ENCODE measurements at places on chromosomes 4 and X.
A peak's percentile ranks its signal among the peaks of the same experiment; 100 is the strongest.

DNA sequence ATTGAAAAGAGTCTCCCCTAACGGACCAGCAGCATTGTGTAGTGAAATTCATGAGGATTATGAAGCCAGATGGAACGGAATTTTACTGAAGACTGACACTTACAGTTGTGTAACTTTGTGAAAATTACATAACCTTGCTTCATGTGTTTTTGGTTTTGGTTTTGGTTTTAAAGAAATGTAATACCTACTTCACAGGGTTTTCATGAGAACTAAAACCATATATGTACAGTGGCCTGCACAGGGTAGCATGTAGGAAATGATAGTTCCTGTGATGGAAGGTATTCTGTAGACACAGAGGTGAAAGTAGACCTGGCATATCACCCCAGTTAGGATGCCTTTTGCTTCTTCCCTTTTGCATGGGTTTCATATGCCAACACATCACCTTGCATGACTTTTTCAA, 247.0 kb downstream of the BANK1 start:
- DNase-seq, result no peak

- no peak for DNase-seq
Measured at GRCh38 chr4:54741202-54741601, 83.4 kb downstream of the KIT start.

- no peak for DNase-seq
Measured at GRCh38 chr4:54371173-54371572, 142.1 kb downstream of the PDGFRA start.

GRCh38 chr4:168541266-168541953, 44.6 kb downstream of the PALLD start:
- no peak for DNase-seq

GRCh38 chr4:10007793-10008608, 13.3 kb downstream of the SLC2A9 start:
- DNase-seq, result no peak

DNA sequence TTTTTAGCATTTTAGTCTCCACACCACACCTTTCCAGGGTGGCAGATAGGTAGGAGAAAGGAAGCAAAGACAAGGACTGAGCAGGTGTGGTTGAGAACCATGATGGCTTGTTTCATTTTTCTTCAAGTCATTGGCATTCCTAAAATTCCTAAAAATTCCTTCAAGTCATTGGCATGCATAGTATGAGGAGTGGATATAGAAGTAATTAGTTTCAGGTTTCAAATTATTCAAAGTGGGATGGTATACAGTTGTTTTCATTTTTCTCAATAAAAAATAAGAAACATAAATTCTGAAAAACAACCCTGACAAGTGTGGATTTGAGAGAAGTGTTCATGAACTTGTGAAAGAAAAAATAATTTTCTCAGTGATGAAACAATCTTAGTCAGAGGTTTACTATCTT, 22.3 kb upstream of the HERC3 start:
- DNase-seq, result no peak

- DNase-seq, result no peak
Measured at GRCh38 chr4:107219681-107220080, 183.6 kb upstream of the DKK2 start.

GRCh38 chr4:165654556-165654955, 218.5 kb upstream of the TLL1 start:
- DNase-seq, result no peak

DNA sequence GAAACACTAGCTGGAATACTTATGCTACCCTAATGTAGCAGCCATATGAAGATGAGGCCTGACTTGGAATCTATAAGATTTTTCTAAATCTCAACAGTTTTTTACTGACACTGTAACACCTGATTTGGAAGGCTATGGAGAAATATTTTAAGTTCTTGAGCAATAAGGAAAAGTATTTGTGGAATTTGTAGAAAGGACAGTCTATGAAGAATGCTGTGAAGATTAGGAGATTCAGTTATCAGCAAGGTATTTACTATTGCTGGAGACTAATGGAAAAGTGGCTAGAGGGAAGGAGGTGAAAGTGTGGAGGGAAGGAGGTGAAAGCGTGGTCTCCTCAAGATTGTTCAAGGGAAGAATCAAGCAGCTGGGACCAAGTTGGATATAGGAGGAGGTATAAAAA, 190.0 kb upstream of the EMCN start:
- no peak for DNase-seq

DNA sequence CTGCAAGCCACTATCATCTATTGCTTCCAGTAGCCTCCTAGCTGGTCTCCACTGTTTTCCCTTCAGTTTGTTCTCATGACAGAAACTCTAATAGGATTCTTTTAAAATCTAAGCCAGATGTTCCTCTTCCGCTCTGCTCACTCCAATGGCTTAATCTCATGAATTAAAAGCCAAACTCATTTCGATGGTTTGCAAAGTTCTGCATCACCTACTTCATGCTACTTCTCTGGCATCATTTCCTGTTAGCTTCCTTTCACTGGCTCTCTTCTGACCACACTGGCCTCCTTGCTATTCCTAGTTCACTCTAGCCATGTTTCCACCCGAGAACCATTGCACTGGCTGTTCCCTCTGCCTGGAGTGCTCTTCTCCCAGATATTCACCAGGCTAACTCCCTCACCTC, 102.0 kb upstream of the LSM6 start:
- no peak for DNase-seq

GRCh38 chr4:55865228-55865806, 11.9 kb downstream of the EXOC1 start:
- DNase-seq, result no peak

GRCh38 chr4:1049591-1049905, 38.1 kb downstream of the FGFRL1 start:
- no peak for DNase-seq

DNA sequence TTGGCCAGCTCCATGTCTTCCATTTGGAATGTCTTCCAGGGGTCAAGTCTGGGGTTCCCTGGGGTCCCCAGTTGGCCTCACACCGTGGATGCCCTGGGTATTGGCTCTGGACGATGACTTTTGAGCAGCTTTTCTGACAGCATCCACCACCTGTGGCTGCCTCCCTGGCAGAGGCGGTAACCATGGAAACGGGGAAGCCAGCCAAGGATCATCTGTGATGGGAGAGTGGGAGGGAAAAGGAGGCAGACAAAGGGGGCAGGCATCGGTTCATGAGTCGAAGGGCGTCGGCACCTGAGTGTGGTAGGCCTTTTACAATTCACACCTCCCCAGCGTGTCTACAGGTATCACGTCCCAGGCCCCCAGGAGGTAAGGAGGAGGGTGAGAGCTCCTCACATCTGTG, 152.2 kb downstream of the ASMT start:
- no peak for DNase-seq

DNA sequence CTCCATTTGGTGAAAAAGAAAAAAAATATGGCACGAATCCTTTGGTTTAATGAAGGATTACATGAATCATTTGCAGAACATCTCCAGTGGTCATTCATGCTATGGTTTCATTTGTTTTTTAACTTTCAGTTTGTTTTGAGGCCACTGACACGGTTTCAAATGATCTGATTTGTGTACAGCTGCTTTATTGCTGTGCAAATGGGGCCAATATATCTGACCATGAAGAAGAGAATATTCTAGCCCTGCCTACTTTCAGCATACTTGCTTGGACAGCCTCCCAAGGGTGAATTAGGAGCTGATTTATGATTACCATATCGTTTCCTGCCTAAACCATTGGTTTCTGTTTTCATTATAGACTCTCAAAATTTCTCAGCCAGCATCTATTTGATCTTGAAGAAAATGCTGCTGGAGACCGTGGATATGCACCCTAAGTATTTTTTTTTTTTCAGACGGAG, 30.7 kb downstream of the SPARCL1 start:
- DNase-seq, result no peak

- no peak for DNase-seq
Measured at GRCh38 chr4:98421111-98421510, 159.9 kb downstream of the RAP1GDS1 start.

GRCh38 chr4:54256491-54257486, 27.7 kb downstream of the PDGFRA start:
- no peak for DNase-seq

DNA sequence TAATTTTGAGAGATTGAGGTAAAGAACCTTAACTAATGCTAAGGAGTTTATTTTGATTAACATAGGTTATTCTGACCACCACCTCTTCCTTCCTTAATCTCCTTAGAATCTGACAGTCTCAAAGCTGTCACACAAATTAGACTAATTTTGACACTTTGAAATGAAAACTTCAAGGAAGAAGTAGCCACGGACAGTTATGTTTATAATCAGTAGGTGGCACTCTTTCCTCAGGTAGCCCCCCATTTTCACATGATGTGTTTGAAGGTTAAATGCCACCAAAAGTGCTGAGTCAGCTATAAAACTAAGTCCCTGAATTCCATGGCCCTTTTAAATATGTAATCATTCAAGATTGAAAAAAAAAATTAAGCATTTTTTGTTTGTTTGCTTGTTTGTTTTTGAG, 22.4 kb downstream of the TMEM33 start:
- no peak for DNase-seq

- peak; percentile 39 for DNase-seq
Measured at GRCh38 chrX:276581-277201, 4.5 kb upstream of the PLCXD1 start.

GRCh38 chr4:181661923-181662322, 581.3 kb upstream of the TENM3 start:
- DNase-seq, result no peak

- no peak for DNase-seq
Measured at GRCh38 chr4:176896211-176896610, 103.5 kb upstream of the VEGFC start.

DNA sequence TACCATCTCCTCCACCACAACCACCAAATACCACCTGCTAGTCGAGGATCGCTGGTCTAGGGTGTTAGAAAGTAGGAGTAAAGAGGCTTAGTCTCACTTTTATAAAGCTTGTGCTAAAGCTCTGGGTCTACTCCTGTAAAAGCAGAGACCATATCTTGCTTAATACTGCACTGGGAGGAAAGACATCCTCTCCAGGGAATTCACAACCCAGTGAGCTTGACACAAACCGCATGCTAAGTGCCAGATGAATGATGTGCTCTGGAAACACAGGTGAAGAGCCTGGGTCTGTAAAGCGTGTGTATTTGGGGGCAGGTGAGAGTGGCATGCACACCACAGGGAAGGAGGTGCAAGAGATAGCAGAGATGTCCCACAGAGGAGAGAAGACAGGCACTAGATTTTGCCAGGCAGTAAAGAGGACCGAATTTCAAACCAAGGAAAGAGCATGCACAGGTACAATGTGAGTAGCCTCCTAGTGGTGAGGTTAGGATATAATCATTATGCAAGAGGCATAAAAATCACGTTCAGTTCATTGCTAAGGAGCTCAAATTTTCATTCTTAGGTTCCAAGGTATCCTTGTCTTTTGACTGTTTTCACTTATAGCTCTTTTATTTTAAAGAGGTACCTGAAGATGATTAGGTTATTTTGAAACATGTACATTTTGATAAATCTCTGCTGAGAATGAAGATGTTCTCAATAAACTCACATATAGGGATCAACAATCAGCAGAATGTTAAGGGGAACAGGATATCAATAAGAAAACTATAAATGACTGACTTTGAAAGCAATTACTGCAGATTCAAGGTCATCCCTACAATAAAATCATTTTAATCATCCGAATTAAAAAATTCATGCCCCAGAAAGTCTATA, 20.7 kb downstream of the TAPT1 start:
- DNase-seq, result no peak

- DNase-seq, result no peak
Measured at GRCh38 chrX:111483881-111484280, 27.6 kb upstream of the SERTM2 start.

DNA sequence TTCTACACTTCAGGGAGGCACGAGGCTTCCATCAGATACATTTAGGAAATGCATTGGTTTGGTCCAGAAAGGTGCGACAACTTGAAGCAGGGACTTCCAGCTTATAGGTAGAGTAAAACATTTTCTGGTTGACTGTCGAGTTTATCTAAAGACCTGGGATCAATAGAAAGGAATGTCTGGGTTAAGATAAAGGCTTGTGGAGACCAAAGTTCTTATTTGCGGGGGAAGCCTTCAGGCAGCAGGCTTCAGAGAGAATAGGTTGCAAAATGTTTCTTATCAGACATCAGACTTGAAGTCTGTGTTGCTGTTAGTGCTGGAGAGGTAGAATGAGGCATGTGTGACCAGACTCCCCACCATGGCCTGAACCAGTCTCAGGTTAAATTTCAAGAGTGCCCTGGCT, 190.3 kb downstream of the TRIML1 start:
- no peak for DNase-seq

- DNase-seq, result no peak
Measured at GRCh38 chr4:36997727-36998126, 246.8 kb upstream of the NWD2 start.

DNA sequence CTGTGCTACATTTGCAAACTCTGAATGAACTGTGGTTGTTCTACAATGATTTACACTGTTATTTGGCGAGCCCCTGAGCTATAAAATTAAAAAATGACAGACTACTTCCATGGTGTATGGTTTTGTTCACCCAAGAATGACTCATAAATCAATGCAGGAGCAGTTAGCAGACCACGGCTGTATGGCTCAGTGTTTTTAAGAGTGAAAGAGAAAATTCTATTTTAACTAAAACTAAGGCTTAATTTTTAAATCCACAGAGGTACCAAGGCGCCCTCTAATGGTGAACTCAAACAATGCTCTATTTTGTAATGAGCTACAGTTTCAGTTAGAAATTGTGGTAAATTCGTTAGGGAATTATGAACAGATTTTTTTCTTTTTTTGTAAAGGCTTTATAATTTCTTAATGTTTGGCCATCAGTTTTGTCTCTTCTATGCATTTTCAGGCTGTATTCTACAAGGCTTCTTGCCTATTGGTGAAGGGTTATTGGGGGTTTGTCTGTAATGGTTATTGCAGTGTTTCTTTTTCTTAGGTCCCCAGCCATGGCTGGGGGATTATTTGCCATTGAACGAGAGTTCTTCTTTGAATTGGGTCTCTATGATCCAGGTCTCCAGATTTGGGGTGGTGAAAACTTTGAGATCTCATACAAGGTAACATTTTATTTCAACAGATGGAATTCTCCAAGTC, 32.5 kb downstream of the HMGB2 start:
- DNase-seq, result peak; percentile 27

GRCh38 chr4:78800965-78801364, 24.8 kb downstream of the BMP2K start:
- no peak for DNase-seq

- DNase-seq, result peak; percentile 14
Measured at GRCh38 chr4:145154573-145154972, 25.8 kb downstream of the OTUD4 start.

- DNase-seq, result no peak
Measured at GRCh38 chr4:40579983-40580382, 49.7 kb downstream of the RBM47 start.

DNA sequence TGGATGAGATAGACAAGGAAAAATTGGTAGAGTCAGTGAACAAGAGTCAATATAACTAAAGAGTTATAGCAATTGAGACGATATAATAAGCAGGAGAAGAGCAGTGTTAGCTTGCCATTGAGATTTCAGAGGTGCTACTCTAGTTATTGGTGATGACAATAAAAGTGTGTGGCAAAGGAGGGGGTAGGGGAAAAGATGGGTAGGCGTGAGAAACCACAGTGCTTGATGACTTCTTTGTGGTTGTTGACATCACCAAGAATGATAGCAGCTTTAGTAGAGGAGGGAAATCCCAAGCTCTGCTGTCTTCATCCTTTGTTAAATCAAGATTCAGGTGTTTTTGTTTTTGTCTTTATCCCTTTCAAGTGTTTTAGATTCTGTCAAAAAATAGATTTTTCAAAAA, 179.9 kb upstream of the PPP3CA start:
- DNase-seq, result peak; percentile 31
